Astrocyte (in vitro differentiated cells and primary cell): ENCODE measurements at places on chromosomes 6 and 20.

- DNase-seq: peak; percentile 67
Measured at GRCh38 chr20:35257175-35257909, 20.6 kb downstream of the MMP24OS start.

DNA sequence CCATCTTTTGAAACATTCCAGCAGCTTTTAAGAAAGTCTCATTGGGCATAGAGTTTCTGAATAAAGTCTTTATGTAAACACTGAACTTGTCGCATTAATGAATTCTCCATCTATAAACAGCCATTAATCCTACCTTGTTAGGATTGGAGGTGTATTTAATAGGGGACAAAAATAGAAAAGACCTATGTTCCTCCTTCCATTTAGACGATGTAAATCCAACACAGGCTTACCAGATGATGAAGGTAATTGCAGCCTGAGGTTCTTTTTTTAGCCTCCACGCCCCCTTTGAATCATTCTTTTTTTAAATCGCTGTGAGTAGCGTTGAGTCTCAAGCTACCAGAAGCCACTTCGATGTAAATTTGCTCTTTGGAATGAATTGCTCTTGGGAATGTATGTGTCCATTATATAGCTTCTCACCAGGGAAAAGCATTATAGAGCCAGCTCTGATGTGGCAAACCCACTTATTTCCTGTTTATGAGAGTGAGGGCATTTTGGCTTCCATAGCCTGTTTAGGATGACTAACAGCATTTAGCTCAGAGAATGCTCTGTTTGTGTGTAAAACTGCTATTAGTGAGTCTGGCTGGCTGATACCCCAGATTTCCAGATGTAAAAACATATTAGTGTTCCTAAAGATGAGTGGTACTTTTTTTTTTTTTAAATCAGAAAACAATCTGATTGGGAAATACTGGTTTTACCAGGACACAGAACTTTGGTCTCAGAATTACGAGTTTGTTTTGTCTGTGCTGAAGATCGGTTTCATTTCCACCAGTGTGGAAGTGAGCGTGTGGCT lies 74.9 kb upstream of the CLDN20 start:
- peak; percentile 97 for DNase-seq

- DNase-seq: no peak
Measured at GRCh38 chr20:7585126-7585679, 355.1 kb downstream of the HAO1 start.

DNA sequence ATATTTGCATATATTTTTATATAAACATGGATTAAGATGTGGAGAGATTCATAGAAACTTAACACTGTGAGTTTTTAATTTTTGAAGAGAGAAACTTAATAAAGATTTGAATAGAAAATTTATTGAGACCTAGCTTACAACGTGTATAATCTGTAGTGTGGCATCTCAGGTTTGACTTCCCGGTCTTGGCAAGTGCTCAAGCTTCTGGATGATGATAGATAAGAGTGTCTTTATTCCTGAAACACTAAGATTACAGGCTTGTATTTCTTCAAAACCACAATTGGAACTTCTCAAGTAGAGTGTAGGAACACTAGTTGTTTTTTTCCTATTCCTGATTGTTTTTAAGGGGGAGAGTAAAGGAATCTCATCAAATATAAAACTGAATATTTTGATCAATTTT lies 64.6 kb upstream of the NOTCH4 start:
- no peak for DNase-seq

GRCh38 chr6:5718231-5718947 lies 288.3 kb downstream of the NRN1 start:
- no peak for DNase-seq

DNA sequence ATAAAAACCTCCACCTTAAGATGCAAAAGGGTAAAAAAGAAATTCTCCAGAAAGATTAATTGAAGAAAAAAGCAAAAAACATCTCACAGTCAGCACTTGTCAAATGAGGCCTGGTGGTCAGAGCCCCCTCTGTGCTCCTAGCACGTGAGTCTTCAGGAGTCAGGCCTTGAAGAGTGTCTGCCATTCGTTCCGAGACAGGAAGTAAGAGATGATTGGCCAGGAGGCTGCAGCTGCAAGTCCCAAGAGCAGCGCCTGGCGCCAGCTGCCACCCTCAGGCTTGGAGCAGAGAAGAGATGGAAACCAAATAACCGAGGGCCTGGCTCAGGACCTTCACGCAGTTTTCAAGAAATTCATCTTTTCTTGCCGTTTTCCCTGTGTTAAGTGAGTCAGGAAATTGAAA lies 65.0 kb downstream of the FAM120B start:
- no peak for DNase-seq

- no peak for DNase-seq
Measured at GRCh38 chr6:68339488-68340131, 295.5 kb upstream of the ADGRB3 start.

DNA sequence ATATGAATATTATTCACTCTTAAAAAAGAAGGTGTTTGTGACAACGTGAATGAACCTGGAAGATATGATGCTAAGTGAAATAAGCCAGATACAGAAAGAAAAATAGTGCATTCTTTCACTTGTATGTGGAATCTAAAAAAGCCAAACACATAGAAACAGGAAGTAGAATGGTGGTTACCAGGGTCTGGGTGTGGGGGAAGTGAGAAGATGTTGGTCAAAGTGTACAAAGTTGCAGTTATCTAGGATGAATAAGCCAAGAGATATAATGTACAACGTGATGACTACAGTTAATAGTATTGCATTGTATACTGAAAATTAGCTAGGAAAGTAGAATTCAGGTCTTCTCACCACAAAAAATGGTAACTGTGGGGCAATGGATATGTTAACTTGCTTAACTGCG lies 151.1 kb upstream of the HCRTR2 start:
- no peak for DNase-seq

- peak; percentile 14 for DNase-seq
Measured at GRCh38 chr6:45835721-45836437, 179.8 kb downstream of the CLIC5 start.

DNA sequence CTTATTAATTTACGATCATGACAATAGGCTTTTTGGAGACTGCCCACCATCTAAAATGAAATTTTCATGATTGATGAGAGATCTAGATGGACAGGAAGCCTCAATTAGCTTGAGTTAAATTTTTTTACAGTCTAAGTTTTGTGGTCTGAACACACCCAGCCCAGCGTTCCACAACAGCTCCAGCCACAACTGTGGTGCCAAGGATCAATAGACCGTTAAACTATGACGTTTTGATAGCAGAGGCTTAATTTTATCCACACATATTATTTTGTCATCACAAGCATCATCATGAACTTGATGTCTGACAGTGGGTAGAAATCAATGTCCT lies 5.5 kb upstream of the GABRR1 start:
- no peak for DNase-seq

GRCh38 chr20:1831606-1832005 lies 63.6 kb upstream of the SIRPA start:
- DNase-seq: no peak

DNA sequence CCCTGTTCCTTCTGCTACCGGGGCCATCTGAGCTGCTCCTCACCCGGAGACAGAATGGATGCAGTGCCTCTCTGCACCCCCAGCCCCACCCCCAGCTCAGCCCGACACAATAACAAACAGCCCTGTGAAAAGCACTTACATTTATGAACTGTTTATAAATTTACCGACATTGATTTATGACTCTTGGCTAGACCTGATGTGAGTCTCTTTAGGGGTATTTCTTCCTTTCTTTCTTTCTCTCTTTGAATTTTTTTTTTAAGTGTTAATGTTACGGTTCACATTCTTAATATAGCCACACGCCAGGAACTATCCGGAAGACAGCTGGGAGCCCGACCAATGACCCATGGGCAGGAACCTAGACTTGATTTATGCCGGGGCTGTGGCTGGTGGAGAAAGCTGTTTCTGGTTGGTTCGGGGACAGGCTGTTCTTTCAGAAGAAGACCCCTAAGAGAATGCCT lies 266.3 kb downstream of the CDC5L start:
- peak; percentile 90 for DNase-seq

- peak; percentile 99 for DNase-seq
Measured at GRCh38 chr20:25237610-25238318, 10.1 kb upstream of the PYGB start.

GRCh38 chr6:128848212-128848935 lies 34.6 kb upstream of the LAMA2 start:
- no peak for DNase-seq

- no peak for DNase-seq
Measured at GRCh38 chr6:159645640-159646039, 47.4 kb downstream of the SOD2 start.

GRCh38 chr6:56671651-56672461 lies 29.2 kb upstream of the DST start:
- DNase-seq: peak; percentile 32

GRCh38 chr6:7578931-7579330 lies 11.1 kb upstream of the SNRNP48 start:
- no peak for DNase-seq

GRCh38 chr20:60069656-60070055 lies 111.4 kb downstream of the CDH26 start:
- no peak for DNase-seq

GRCh38 chr6:153849072-153849779 lies 189.8 kb upstream of the OPRM1 start:
- no peak for DNase-seq

GRCh38 chr20:5024982-5025381 lies 23.7 kb upstream of the SLC23A2 start:
- no peak for DNase-seq

DNA sequence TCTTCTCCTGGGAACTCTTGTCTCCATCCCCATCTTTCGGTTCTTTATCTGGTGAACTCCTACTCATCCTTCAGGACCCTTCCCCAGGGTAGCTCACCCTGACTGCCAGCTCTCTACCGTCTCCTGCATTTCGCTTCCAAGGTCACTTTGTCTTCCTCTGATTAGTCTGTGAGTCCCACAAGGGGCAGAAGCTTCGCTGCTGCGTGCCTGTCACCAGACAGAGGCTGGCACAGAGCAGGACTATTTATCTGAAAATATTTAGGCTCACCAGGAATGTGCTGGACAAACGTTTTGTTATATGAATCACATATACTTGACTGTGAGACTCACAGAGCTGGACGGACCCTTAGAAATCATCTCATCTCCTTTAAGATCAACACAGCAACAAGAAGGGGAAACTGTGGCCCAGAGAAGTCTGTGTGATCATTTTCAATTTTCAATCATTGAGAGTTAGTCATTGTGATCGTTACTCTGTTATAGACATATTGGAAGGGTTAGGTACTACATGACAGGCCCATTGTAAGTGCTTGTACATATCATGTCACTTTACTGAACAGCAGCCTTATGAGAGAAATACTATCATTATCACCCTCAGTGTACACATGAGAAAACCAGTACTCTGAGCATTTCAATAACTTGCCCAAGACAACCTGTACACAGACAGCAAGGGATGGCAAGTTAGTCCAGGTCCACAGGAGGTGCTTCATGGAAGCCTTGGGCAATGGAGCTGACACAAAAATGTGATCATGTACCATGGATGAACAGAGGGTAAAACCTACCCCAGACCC lies 51.4 kb downstream of the JPH2 start:
- peak; percentile 23 for DNase-seq

GRCh38 chr6:84625506-84625905 lies 138.9 kb downstream of the TBX18 start:
- peak; percentile 42 for DNase-seq

- no peak for DNase-seq
Measured at GRCh38 chr6:28135393-28135792, 6.3 kb upstream of the ZKSCAN8 start.

GRCh38 chr20:24392612-24393011 lies 76.8 kb upstream of the SYNDIG1 start:
- no peak for DNase-seq

DNA sequence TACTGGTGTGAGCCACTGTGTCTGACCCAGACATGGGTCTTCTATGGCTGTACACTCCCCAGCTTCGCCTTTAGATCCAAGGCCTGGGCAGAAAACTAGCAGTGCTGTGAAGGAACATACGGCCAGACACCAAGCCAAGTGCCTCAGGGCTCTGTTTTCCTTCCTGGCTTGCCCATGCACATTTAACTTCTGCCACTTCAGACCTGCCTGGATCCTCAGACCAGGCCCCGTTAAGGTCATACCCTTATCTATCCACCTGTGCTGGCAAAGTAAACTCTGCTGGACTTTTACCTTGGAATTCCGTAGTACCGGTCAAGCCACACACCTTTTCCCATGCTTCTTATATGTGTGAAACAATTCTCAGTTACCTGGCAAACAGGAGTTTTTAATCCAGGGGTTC lies 644.8 kb downstream of the PTPRT start:
- DNase-seq: no peak

DNA sequence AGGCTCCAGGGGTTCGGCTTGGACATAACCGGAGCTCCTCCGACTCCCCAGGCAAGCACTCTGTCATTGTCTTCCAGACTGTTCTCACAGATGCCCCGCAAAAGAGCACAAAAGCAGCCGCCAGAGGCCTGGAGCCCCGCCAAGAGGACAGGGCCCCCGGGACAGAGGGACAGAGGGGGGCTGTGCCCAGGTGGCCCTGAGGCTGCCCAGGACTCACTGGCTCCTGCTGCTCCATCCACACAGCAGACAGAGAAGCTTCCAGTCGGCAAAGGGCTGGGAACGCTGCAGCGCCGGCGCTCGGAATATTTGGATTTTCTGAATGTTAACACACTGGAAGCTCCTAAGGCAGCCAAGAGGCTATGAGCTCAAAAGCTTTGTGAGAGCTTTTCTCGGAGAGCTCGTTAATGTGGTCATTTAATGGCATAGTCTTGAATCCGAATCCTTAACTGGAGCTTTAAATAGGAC lies 68.0 kb upstream of the QKI start:
- peak; percentile 12 for DNase-seq

DNA sequence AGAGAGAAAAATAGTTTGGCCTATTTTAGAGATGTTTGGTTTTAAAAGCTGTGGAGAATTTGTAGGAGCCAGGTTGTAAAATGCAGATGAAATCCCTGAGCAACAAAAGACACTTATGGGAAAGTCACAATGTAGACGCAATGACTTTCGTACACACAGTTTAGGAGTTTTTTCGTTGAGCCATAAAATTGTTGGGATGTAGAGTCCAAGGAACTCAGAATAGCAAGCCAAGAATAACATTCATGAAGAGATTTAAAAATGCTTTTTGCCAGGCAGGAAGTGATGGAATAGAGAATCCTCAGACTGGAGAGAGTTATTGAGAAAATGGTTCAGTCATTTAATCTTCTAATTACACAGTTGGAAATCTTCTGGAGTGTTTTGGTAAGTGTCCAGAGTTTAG lies 11.5 kb upstream of the PROKR2 start:
- DNase-seq: no peak

GRCh38 chr20:62819494-62820174 lies 2.8 kb downstream of the COL9A3 start:
- no peak for DNase-seq

DNA sequence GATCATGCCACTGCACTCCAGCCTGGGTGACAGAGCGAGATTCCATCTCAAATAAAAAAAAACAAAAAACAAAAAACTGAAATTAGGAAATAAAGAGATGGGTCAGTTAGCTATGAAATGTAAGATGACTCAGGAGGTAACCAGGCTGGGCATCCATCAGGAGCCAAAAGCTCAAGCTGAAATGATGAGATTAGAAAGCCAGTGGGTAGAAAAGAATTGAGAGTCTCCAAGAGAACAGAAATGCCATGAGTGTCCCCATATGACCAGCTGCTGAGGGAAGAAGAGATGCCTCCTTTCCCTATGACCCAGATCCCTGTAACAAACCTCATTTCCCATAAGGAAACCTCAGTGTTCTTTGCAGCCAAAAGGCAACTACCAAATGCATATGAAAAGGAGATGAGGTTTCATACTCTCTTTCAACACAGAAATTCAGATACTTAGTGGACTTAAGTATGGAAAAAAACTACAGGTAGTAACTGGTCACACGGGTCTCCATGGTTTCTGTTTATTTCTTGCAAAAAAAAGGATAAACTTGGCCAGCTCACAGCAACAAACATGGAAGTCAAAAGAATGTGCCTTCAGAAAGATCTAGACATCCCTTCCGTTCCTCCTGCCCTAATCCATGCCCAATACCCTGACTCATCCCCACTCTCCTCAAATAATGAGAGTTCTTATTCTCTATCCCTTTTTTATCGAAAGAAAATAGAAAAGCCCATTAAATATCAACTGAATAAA lies 8.1 kb downstream of the ARHGAP18 start:
- peak; percentile 45 for DNase-seq
